ENCODE measurements at places on chromosomes 5 and 9.

DNA sequence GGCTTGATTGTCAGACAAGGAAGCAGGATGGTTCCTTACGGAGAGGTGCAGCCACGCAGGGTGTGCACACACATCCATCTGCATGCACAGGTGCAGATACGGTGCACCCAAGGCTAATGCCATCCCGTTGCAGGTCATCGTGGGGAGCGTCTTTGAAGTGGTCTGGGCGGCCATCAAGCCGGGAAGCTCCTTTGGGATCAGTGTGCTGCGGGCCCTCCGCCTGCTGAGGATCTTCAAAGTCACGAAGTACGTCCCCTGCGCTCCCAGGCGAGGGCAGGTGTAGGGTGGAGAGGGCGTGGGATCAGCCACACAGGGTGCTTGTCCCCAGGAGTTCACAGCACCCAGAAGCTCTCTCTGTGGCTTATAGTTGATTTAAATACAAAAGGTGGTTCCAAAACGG is 106.4 kb downstream of the CACNA1B start:
- DNase-seq = no peak

DNA sequence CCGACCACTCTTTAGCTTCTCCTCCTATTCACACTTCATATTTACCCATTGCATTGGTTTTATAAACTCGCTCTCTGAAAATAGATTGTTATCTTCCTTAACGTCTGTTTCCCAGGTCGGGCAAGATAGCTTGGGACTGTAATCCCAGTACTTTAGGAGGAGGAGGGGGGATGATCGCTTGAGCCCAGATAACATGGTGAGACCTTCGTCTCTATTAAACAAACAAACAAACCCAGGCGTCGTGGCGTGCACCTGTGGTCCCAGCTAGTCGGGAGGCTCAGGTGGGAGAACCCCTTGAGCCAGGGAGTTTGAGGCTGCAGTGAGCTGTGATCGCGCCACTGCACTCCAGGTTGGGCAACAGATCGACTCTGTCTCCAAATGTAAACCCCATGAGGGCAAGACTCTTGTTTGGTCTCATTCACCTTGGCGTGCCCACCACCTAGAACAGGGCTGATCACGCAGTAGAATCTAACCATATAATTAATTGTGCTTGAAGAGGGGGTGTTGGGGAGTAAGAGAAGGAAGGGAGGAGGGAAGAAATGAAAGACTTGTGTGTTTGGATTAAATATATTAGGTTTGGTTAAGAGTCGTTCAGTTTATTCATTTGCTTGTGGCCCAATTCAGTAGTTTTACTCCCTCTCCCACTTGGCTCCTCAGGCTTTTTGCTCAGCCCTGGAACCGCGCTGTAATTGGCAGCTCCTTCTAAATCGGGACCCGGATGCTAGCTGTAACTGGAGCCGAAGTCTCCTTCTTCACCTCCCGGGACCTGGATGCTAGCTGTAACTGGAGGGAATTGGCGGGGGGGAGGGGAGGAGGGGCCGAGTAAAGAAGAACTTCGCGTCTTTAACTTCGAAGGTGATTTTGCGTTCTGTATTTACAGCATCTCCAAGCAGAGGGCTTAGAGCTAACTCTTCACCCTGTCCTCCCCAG is 24.9 kb downstream of the CDKN2A start:
- DNase-seq = no peak

- no peak for DNase-seq
Observed at GRCh38 chr9:34114436-34114835, 12.1 kb downstream of the DCAF12 start.

GRCh38 chr5:141747152-141748141 is 65.4 kb upstream of the ARAP3 start:
- no peak for DNase-seq

DNA sequence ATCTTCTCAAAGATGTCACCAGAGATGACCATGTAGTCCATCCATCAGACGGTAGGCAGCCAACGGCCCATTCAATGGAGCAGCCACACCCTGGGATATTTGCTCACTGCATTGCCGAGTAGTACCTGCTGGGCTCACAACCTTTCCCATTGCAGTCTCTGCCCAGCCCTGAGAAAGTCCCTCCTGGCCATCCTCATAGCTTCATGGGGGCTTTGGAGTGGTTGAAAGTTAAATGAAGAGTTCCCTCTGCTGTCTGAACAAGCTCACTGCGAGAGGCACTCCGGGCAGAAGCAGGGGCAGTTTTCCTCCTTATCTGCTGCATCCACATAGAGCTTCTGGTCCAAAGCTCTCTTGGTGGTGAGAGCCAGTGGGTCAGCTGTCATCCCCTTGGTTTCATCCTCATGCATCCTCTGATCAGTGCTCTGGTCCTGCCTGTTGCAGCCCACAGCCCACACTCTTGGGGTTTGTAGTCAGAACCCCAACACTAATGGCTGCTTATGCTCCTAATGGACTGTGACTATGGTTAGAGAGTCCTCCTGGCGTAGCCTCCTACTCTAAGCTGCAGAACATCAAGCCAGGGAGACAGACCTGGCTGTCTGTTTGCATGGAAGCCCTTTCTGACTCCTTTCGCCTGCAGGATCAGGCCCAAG is 23.3 kb downstream of the TNFSF8 start:
- no peak for DNase-seq
